ENCODE measurements at places on chromosomes 7 and 10.

GRCh38 chr7:151460474-151460855 lies 20.5 kb upstream of the CRYGN start:
- DNase-seq, result no peak

- no peak for DNase-seq
These were observed 6.2 kb upstream of the MBL2 start for GRCh38 chr10:52778511-52779392.

GRCh38 chr7:84009051-84009450 lies 185.5 kb downstream of the SEMA3A start:
- DNase-seq, result no peak

GRCh38 chr7:156773966-156774365 lies 119.0 kb downstream of the LMBR1 start:
- DNase-seq, result no peak

Measured in stimulated activated naive CD4-positive, alpha-beta T cell (primary cell).